Esophagus muscularis mucosa (tissue), 4 donors: ENCODE measurements at places on chromosomes 5 and 9. TPM values are rescaled to one million over a fixed set of nuclear protein-coding genes. Genes with fewer than 3 reads are reported as not detected.

SGCD gene
- 38.6 TPM for total RNA-seq

GPX3 gene
- 1,165 TPM for total RNA-seq

GABBR2 gene
- 0.26 TPM for total RNA-seq

CCDC69 gene
- total RNA-seq = 217 TPM

GPX8 gene
- total RNA-seq = 12.5 TPM

PRRT1B gene
- not detected for total RNA-seq

PCSK5 gene
- 37.4 TPM for total RNA-seq

FSD1L gene
- 2.2 TPM for total RNA-seq

ANKRD31 gene
- 0.11 TPM for total RNA-seq

SMIM27 gene
- 4.8 TPM for total RNA-seq

MARCHF6 gene
- 121 TPM for total RNA-seq

LRRC19 gene
- total RNA-seq = not detected

GPRIN1 gene
- 0.42 TPM for total RNA-seq

SGTB gene
- total RNA-seq = 16.5 TPM

FAM78A gene
- 1.7 TPM for total RNA-seq

HK3 gene
- 3.8 TPM for total RNA-seq

GABRP gene
- not detected for total RNA-seq

TNFSF8 gene
- 4.0 TPM for total RNA-seq
